Activated T-cell treated with anti-CD3 and anti-CD28 coated beads, Interleukin-2, amount 50 U/mL, for 48 hours (primary cell): ENCODE measurements at places on chromosomes 7 and 10.

- DNase-seq = no peak
Observed at GRCh38 chr10:48768926-48769325, 84.3 kb downstream of the WDFY4 start.

DNA sequence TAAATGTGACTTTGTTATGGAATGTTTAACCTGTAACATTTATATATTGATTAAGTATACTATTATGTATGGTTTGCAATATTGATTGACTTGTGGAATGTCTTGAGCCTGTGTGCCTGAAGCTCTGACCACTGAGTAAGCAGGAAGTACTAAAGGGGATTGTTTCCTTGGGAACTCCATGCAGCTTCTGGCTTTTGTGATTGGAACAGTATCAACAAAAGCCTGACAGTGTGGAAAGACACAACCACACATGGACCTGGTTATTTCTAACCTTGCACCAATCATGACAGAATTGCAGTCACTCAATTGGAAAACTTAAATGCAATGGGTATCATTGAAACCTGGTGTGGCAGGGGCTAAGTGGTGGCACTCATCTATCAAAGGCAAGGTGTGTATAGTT lies 45.5 kb upstream of the PIK3CG start:
- no peak for DNase-seq

GRCh38 chr10:93268021-93268420 lies 194.3 kb downstream of the CYP26A1 start:
- DNase-seq = no peak

- DNase-seq = no peak
Observed at GRCh38 chr7:36129048-36129534, 24.0 kb upstream of the EEPD1 start.

DNA sequence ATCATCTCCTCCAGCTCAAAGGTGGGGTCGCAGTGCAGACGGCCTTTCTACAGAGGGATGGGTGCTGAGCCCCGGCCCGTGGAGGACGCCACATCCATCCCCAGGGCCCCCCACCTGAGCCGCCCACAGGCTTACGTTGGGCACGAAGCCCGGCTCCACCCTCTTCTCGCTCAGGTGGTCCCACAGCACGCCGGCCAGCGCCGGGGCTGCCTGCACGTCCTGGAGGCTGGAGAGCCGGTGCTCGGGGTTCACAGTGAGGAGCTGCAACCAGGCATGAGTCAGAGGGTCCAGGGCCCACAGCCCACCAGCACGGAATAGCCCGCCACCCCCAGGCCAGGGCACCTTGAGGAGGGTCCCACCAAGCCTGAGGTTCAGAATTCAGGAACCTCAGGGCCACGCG lies 36.0 kb downstream of the DPYSL4 start:
- no peak for DNase-seq

DNA sequence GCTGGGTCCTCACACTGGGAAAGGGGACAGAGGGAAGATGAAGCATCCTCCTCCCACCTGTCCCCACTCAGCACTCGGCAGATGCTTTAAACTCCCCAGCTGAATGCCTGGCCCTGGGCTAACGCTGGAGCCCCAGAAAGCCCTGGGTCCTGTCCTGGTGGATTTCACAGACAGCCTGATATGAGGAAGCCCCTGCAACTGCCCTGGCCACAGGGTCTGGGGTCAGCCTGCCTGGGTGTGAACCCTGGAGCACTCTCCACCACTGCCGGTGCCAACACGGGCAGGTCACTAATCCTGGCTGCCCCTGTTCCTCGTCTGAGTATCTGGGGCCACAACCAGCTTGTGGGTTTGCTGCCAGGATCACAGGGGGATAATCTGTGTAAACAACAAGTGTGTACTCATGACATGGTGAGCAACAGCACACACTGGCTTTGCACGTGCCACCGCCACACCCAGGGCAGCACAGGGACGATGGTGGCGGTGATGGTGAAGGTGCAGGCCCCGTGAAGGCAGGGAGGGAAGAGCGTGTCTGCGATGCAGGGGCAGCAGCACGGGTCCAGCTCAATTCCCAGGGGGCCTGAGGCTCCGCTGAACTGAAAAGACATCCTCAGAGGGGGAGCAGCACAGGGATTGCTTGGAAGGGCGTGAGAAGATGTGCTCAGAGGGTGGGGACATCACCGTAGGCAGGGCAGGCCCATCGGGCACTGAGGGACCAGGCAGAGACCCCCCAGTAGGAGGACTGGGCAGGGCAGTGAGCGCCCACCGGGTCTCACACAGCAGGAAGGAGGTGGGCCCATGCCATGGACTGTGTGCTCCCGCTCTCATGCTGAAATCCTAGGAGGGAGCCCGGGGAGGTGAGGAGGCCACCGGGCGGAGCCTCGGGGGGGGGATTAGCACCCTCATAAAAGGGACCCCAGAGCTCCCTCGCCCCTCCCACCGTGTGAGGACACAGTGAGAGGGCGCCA lies 238.7 kb downstream of the MAD1L1 start:
- DNase-seq = no peak

DNA sequence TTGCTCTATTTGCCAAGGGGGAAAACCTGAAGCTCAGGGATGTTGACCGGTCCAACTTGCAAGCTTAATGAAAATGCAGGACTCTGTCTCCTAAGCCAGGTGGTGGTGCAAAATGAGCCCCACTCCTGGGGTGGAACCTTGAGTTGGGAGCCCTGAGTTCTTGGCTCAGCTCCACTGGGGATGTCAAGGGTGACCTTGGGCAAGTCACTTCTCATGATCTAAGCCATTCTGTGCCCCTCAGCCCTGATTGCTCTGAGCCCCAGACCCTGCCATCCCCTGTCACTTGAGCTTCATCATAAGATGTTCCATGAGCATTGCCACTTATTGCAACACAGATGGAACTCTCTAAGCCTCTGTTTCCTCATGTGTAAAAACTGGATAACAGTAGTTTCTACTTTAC lies 33.9 kb downstream of the MYL10 start:
- DNase-seq = no peak

DNA sequence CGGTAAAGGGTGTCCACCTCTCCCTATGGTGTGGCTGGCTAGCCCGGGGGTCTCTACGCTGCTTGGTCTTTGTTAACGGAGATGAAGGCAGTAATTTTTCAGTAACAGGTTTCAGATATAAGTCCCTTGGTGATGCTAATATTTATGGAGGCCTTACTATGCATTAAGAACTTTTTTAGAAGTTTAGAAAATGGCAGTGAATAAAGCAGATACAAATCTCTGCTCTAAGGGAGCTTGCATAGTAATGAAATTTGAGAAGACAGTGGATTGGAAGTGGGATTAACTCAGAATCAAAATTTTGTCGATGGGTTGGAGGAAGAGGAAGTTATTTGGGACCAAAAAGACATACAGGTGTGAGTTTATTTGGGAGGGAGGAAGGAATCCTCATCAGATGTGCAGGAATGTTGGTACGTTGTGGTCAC lies 445 bp downstream of the SSBP1 start:
- no peak for DNase-seq

- DNase-seq = no peak
Observed at GRCh38 chr7:138352570-138353461, 107.2 kb upstream of the TRIM24 start.

DNA sequence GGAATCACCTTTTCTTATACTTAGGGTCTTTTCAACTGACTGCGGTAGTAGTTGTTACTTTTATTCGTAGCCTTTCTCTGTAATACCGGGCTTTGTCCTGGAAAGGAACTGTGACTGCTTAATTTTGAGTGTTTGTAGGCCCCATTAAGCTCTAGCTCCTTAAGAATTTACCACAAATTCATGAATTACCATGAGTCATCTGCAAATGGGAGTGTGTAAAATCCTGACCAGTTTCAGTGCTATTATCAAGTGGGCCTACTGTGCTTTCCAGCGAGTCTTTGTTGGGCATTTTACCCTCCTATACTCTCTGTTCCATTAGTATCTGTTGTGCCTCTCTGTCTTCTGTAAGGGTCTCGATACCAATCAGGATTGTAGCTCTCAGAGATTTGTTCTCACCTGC lies 49.7 kb downstream of the ZMYND11 start:
- DNase-seq = no peak

GRCh38 chr7:47087866-47088265 lies 494.0 kb downstream of the TNS3 start:
- DNase-seq = no peak

GRCh38 chr10:15642095-15642494 lies 77.6 kb downstream of the ITGA8 start:
- no peak for DNase-seq

DNA sequence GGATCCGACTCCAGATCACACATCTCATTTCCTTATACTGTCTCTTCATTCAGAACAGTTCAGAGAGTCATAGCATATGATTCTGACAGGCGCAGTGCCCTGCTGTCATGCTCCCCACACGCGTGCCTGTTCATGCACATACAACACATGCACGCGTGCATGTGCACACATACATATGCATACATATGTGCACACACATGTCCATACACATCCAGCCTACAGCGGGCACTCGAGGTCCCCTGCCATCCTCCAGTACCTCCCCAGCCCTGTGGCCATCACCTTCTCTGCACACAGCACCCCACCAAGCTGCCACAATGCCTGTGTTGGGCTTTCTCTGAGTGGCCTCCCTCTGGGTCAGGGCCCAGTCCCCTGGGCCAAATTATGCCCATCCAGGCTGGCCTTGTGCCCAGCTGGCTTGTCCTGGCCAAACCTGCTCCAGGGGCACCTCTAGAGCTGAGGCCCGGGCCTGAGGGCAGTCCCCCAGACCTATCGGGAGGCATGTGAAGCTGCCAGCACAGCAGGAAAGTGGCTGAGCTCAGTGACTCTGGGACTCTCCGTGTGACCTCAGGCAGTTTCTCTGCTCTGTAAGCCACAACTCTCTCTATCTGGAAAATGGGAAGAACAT lies 49.4 kb upstream of the RET start:
- DNase-seq = no peak

DNA sequence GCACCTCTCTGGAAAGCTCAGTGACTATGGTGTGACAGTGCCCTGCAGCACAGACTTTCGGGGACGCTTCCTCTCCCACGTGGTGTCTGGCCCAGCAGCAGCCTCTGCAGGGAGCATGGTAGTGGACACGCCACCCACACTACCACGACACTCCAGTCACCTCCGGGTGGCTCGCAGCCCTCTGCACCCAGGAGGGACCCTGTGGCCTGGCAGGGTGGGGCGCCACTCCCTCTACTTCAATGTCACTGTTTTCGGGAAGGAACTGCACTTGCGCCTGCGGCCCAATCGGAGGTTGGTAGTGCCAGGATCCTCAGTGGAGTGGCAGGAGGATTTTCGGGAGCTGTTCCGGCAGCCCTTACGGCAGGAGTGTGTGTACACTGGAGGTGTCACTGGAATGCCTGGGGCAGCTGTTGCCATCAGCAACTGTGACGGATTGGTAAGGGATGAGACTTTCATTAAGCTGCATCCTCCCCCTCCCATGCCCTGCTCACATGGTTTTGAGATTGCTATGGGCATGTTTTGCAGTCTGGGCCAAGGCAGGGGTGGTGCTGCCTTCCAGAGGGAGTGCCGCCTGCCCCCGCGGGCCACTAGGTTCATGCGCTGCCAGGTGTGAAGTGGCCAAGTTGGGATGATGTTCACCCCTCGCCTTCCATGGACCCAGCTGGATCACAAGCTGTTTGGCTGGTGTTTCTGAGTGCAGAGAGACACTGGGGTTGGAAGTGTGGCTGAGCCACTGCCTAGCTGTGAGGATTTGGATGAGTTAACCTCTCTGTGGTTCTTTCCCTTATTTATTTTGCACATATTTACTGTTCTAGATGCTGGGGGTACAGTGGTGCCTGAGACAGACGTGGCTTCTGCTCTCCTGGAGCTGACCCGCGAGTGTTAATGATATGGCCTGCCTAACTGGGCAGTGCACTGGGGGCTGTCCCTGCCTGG lies 2.5 kb downstream of the ADAMTS14 start:
- no peak for DNase-seq
